ENCODE measurements at places on chromosomes 3 and 15. TPM values are rescaled to one million over a fixed set of nuclear protein-coding genes. Genes with fewer than 3 reads are reported as not detected.

DNA sequence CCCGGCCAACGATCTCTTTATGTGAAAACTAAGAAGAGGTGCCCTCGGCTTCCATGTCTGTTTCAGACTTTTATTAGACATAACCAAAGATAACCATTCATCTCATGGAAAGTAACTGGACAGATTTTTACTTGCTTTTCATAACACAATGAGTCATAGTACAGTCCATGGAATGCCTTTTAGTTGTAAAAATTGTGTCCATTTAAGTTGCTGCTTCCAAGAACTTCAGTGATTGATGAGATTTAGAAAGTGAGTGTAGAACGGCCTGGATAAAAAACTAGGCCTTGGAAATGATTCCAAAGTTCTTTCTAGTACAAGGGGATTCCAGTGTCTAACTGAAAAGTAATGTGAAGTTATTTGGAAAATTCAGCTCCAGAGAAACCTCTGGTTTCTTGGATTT is 10.8 kb downstream of the EIF2AK4 start:
- DNase-seq, result no peak

- DNase-seq, result no peak
Observed at GRCh38 chr3:110731148-110731547, 340.5 kb upstream of the NECTIN3 start.

GRCh38 chr3:15427182-15427880 is at the start of the genes EAF1 and METTL6:
Gene EAF1 (plus strand): TSS chr3:15427598. CDS start chr3:15427780, 182 bp downstream.
Gene METTL6 (minus strand): TSS chr3:15427544. CDS start chr3:15426511, 1,033 bp downstream.
- DNase-seq, result peak; percentile 81

DNA sequence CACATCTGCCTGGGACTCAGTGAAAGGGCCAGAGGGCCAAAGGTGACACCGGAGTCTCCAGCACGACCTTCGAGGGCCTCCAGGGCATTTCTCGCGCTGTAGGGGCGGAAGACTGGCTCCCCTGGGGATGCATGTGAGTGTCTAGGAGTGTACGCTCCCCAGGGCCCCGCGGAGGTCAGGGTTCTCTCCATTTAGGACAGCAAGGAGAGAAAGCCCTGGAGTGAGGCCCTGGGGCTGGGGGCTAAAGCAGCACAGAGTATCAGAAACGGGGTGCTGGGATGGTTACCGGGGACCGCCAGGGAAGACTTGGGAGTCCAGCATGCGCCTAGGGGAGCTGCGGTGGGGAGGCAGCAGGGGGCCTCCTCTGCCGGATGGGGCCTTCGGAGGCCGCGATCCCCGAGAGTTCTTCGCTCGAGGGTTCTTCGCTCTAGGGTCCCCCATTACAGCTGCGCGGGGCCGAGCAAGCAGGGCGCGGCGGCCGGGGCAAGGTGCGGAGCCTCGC is 595 bp upstream of the APBA2 start:
- no peak for DNase-seq

GRCh38 chr15:65083262-65083701 is 6.7 kb downstream of the KBTBD13 start:
- DNase-seq, result no peak

DNA sequence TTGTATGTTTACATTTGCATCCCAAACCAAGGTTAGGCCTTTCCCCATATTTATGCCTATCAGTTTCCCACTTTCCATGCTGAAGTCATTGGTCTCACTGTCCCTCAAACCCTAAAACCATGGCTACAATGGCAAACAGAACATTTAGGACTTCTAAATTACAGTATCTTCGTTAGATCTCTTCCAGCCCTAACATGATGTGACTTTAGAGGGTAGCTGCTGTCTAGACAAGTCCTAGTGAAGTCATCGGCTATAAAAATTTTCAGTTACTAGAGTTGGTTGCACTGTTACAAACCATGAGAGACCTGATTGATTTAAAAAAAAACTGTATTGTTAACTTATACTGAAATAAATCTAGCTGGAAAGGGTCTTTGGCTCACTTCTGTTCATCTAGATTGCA is 54.6 kb downstream of the TM4SF4 start:
- DNase-seq, result no peak

GRCh38 chr3:110378481-110378880 is 693.1 kb upstream of the NECTIN3 start:
- DNase-seq, result no peak

- DNase-seq, result no peak
Observed at GRCh38 chr3:59565125-59565524, 515.3 kb upstream of the CFAP20DC start.

GRCh38 chr15:91223863-91224262 is 123.8 kb downstream of the SV2B start:
- DNase-seq, result no peak

DNA sequence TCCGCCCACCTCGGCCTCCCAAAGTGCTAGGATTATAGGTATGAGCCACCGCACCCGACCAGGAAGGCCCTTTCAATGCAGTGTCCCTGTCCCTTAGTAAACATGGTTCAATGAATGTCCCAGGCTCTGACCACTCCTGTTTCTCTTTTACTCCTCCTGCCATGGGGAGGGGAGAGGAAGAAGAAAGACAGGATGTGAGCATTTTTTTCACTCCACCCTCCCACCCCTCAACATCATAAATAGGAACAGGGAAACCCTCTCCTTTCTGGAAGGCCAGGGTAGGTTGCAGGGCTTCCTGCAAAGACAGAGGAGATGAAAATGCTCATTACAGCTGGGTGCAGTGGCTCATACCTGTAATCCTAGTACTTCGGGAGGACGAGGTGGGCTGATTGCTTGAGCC is 7.5 kb upstream of the TATDN2 start:
- DNase-seq, result no peak

- DNase-seq, result no peak
Observed at GRCh38 chr3:105722943-105723556, 145.8 kb downstream of the CBLB start.

DNA sequence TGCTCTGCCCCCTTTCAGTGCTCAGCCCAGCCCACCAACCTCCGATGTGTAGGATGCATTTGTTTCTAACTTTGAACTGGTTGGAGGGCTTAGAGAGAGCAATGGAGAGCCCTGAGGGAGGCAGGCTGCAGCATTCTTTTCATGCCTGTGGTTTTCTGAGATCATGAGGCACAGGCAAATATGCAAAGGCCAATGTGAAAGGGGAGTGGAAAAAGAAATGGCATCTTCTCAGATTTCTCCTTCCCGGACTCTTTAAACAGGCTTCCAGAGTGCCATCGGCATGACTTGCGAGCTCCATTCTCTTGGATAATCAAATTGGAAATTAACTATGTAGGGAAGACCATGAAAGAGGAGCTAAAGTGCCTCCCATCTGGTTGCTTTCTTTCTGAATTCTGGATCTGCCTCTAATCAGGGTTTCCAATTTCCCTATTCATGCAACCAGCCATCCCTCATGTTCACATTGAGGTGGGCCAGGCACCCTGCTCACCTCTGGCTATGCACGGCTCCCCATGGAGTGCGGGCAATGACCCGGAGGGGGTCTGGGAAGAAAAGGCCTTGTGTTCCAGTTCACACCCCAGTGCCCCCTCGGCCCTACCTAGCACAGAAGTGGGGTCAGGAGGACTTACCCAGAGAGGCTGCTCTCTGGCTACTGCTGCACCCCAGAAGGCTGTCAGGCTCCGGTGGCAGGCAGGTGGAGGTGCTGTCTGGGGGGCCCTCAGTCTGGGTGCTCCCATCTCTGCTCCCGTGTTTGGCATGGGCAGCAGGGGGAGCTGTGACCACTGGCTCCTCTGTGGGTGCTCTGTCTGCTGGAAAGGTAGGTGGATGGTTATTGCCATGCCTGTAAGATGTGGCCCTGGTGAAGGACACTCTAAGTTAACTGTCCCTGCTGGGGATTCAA is 16.1 kb downstream of the AMOTL2 start:
- no peak for DNase-seq

- no peak for DNase-seq
Observed at GRCh38 chr3:128515967-128516366, 23.0 kb upstream of the GATA2 start.

GRCh38 chr3:28745916-28746617 is 397.4 kb upstream of the AZI2 start:
- no peak for DNase-seq

- no peak for DNase-seq
Observed at GRCh38 chr3:149934524-149934923, 36.2 kb downstream of the PFN2 start.

DNA sequence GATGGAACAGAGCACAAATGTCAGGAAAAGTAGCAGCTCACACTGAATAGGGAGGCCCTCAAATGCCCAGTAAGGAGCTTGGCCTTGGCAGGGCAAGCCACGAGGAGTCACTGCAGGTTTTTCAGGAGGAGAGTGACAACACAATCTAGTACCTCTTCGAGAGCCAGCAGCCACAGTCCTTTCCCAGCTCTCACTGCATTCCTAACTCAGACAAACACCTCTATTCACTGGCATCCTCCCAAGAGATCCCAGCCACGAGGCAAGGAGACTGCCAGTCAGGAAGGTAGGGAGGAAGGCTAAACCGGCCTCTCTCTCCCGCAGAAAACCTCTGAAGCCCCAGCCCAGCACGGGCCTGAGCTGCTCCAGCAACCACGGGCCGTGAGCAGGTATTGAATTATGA is 146.0 kb upstream of the SMAD3 start:
- no peak for DNase-seq

GRCh38 chr3:34346656-34347055 is 548.2 kb downstream of the PDCD6IP start:
- DNase-seq, result no peak

GRCh38 chr3:53328746-53329145 is 18.6 kb downstream of the DCP1A start:
- DNase-seq, result no peak

- no peak for DNase-seq
Observed at GRCh38 chr15:64519897-64520296, 59.5 kb downstream of the ZNF609 start.

GRCh38 chr3:172102123-172102882 is 62.9 kb downstream of the FNDC3B start:
- DNase-seq, result no peak

GRCh38 chr3:126101521-126101982 is 17.6 kb upstream of the SLC41A3 start:
- DNase-seq, result no peak

DNA sequence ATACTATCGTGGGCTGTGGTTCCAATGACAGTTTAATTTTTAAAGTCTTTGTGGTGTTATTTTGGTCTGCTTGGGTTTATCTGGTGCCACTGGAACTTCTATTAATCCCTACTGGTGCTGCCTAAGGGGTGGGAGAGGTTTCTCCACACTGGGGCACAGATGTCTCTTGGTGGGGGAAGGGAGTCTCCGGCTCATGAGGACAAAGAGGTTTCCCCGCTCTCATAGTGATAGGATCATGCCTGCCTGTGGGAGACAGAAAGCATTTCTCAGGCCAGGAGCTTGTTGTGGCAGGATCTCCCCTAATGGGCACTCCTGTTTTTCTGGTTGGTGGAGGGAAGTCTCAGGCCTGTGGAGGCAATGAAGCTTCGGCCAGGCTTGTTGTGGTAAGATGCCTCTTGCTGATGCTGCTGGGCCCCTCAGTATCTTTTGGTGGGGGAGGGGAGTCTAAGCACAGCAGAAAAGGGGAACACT is 84.3 kb upstream of the THRB start:
- DNase-seq, result peak; percentile 63

DNA sequence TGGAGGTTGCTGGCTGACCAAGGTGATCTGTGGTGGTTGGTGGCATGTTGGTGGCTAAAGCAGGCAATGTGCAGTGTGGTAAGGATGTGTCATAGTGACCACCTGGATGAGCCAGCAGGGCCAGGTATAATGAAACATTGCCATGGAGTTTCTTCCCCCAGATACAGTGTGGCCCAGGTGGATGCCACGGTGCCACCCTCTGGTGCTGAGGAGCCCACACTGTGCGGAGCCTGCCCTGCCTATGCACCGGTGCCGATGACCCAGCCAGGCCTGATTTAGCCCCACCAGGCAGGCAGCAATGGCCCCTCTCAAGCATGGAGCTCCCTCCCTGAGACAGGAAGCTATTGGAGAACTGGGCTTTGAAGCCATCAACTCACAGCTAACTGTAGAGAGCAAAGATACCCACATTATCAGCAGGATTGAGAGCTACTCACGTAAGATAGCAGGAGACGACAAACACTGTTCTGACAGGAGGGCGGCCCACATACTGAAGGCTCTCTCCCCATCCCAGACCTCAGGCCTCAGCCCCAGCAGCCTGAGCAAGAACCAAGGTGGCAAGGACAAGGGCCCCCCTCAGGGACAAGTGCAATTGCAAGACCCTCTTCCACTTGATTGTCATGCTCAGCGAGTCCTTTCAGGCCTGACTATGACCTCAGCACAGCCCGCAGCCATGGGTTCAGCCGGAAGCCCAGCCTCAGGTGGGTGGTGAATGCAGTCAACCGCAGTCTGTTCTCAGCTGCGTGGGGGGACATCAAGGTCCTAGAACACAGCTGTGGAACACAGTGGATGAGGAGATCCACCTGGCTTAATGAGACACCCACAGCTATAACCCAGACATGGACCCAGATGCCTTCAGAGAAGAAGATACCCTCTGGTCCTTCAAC is 82.8 kb upstream of the CDV3 start:
- DNase-seq, result no peak

DNA sequence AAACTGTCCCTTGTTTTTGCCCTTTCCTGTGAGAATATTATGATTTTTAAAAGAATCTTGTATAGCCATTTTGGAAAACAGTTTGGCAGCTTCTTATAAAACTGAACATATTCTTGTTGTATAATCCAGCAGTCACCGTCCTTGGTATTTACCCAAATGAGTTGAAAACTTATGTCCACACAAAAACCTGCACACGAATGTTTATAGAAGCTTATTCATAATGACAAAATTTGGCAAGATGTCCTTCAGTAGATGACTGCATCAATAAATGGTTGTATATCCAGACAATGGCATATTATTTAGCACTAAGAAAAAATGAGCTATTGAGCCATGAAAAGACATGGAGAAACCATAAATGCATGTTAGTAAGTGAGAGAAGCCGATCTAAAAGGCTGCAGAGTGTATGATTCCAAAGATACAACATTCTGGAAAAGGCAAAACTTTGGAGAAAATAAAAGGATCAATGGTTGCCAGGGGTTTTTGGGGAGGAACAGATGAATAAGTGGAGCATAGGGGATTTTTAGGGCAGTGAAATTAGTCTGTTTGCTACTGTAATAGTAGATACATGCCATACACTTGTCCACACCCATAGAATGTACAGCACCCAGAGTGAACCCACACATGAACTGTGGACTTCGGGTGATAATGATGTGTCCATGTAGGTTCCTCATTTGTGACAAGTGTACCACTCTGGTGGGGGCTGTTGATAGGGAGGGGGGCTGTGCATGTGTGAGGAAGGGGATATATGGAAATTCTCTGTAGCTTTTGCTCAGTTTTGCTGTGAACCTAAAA is 31.7 kb downstream of the LIMD1 start:
- DNase-seq, result no peak

Gene CHRFAM7A
- 2.7 TPM for total RNA-seq

Gene GOLGA8O
- total RNA-seq, result 4.5 TPM

Gene CAPN3
- total RNA-seq, result 18.9 TPM

Gene STRIT1
- total RNA-seq, result not detected

Gene CERS3
- not detected for total RNA-seq

Gene SHC4
- total RNA-seq, result 0.55 TPM

Gene SCG5
- 0.81 TPM for total RNA-seq

Gene TGM5
- total RNA-seq, result 0.91 TPM

Gene TTLL13
- 0.36 TPM for total RNA-seq

Gene CSPG4
- 31.0 TPM for total RNA-seq

Gene RBP2
- not detected for total RNA-seq

All from ureter (tissue), 1 donor.